Prostate gland (tissue), 2 donors: ENCODE measurements at places on chromosomes 2 and 18.

DNA sequence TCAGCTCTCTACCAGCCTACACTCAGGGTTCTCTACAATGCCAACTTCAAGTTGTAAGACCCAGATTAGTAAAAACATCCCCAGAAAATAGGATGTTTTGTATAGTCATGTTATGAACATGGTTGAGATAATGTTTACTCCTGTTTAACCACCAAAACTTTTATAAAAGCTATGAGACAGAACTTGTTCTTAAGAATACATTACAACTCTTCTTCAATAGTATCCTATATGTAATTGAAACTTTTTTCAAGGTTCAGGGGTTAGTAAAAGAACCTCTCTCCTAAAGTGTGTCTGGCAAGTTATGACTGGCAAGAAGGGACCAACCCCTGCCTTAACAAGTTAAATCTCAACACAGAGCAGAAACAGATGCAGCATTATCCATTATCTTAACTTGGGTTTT, 118.8 kb upstream of the STK17B start:
- H3K4me1 ChIP-seq = no peaks in the 10 kb centered on the region
- no peak overlapping the region for H3K4me3 ChIP-seq
- H3K27me3 ChIP-seq = no peaks in the 10 kb centered on the region

GRCh38 chr2:40028792-40029488, 249.9 kb upstream of the THUMPD2 start:
- no peaks in the 10 kb centered on the region for H3K36me3 ChIP-seq
- no peak overlapping the region for H3K27ac ChIP-seq
- H3K4me3 ChIP-seq = no peak overlapping the region
- H3K27me3 ChIP-seq = no peaks in the 10 kb centered on the region
- no peak for DNase-seq

DNA sequence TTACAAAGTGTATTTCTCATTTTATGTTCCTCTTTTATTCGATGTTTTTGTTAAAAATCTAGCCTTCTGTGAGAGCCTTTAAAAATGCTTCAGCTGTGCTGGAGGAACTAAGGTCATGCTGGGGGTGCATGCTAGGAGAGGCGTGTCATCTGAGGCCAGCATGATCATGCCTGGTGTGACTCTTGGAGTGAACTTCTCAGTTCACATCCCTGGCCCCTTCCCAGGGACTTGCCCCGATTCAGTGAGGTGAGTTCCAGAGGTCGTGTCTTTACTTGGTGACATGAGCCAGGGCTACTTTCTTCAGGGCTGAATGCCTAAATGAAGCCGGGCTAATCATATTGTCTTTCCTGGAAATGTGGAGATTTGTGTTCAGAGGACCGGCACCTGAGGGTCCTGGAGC, 264.9 kb downstream of the MREG start:
- no peaks in the 10 kb centered on the region for H3K27me3 ChIP-seq
- no peak overlapping the region for H3K27ac ChIP-seq
- H3K36me3 ChIP-seq = no peaks in the 10 kb centered on the region
- no peak overlapping the region for H3K4me3 ChIP-seq
- no peaks in the 10 kb centered on the region for H3K4me1 ChIP-seq

DNA sequence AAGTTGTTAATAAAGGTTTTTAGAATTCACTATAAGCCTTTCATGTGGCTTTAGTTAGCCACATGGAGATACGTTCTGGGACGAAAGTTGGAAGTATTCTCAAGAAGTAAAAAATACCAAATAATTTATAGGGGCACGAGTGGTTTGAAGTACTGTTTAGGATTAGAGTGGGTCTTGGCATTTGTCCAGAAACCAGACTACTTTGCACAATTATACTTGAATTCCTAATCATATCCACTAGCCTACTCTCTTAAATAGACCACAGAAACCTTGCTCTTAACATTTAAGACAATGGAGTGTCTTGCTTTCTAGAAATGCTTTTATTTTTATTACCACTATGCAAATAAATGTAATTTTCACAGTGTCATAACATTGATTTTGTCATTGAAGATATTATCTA, 44.6 kb downstream of the UBE2E3 start:
- no peaks in the 10 kb centered on the region for H3K4me1 ChIP-seq
- DNase-seq = no peak
- no peak overlapping the region for H3K27ac ChIP-seq
- H3K27me3 ChIP-seq = no peaks in the 10 kb centered on the region
- no peak overlapping the region for H3K4me3 ChIP-seq

GRCh38 chr2:72340665-72341064, 193.0 kb upstream of the CYP26B1 start:
- H3K4me1 ChIP-seq = no peaks in the 10 kb centered on the region
- no peak overlapping the region for H3K4me3 ChIP-seq
- no peak overlapping the region for H3K27ac ChIP-seq
- H3K27me3 ChIP-seq = no peaks in the 10 kb centered on the region

- H3K27ac ChIP-seq = no peak overlapping the region
- H3K4me1 ChIP-seq = no peaks in the 10 kb centered on the region
- H3K4me3 ChIP-seq = no peak overlapping the region
- H3K36me3 ChIP-seq = no peaks in the 10 kb centered on the region
These were observed 154.0 kb downstream of the MBP start for GRCh38 chr18:76978616-76979015.

DNA sequence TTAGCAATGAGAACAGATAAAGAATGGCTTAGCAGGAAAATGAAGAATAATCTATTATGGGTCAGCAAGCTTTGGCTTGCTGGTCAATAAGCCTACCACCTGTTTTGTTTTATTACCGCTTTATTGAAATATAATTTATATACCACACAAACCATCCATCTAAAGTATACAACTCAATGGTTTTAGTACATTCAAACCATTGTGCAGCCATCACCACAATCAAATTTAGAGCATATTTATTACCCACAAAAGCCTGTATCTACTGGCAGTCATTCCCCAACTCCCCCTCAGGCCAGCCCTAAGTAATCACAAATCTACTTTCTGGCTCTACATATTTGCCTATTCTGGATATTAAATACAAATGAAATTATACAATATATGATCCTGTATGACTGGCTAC, 17.2 kb downstream of the PPP3R1 start:
- H3K27ac ChIP-seq = no peak overlapping the region
- H3K4me3 ChIP-seq = no peak overlapping the region
- H3K36me3 ChIP-seq = no peaks in the 10 kb centered on the region
- no peaks in the 10 kb centered on the region for H3K27me3 ChIP-seq
- DNase-seq = no peak
- H3K4me1 ChIP-seq = peaks cover 11% of the 10 kb centered on the region

DNA sequence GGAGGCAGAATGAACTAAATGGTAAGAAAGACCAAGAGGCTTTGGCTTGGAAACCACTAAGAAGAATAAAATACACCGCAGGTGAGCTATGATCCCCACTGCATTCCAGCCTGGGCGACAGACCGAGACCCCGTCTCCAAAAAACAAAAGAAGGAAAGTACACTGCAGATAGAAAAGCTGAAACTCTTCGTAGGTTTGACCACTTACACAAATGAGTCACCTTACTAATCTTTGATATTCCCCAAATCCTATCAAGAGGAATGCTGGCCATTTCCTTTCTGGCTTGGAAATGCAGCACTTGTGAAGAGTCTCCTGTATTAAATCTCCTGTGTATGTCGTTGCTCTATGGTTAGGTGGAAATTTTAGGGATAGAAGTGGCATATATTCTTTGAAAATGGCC, 108.8 kb downstream of the MTCL1 start:
- no peak for DNase-seq
- H3K27me3 ChIP-seq = no peaks in the 10 kb centered on the region
- H3K4me3 ChIP-seq = no peak overlapping the region
- no peak overlapping the region for H3K27ac ChIP-seq

DNA sequence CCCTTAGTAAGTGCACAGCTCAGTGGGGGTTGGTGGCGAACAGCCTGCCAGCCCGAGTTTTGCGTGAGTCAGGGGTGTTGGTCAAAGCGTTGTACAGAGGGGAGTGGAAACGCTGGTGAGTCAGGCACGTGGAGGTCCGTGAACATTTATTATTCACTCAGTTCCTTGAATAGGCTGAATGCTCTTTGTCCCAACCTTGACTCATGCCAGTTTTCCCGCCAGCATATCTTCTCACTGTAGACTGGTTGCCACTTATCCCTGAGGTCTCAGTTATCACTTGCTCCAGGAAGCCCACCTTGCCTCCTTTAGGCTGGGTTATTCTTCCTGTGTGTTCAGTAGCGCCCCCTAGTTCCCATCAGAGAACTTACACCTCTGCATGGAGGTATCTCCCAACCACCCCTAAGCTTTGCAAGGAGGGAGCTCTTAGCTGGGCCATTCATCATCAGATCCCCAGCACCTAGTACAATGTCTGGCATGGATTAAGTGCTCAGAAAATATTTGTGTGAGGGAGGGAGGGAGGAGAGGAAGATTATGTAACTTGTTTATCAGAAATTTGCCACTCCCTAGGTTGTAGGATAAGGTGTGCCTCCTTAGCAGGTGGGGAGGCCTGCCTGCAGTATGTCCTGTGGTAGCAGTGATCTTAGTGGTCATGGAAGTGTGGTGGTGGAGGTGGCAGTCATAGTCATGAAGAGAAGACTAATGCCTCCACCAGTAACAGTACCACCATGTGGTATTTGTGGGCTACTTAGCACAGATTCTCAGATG, 72.1 kb downstream of the CABLES1 start:
- no peak for DNase-seq
- H3K36me3 ChIP-seq = no peaks in the 10 kb centered on the region
- no peak overlapping the region for H3K27ac ChIP-seq
- H3K4me1 ChIP-seq = no peaks in the 10 kb centered on the region
- H3K4me3 ChIP-seq = no peak overlapping the region

GRCh38 chr2:3652896-3653625, 4.9 kb upstream of the ALLC start:
- H3K4me3 ChIP-seq = no peak overlapping the region
- H3K27ac ChIP-seq = no peak overlapping the region
- no peaks in the 10 kb centered on the region for H3K27me3 ChIP-seq
- DNase-seq = no peak
- no peaks in the 10 kb centered on the region for H3K36me3 ChIP-seq
- no peaks in the 10 kb centered on the region for H3K4me1 ChIP-seq

- H3K36me3 ChIP-seq = no peaks in the 10 kb centered on the region
- DNase-seq = peak; percentile 19
- peak overlapping the region; percentile 94 for H3K27ac ChIP-seq
- H3K4me3 ChIP-seq = peak overlapping the region; percentile 94
- H3K4me1 ChIP-seq = no peaks in the 10 kb centered on the region
- H3K27me3 ChIP-seq = no peaks in the 10 kb centered on the region
These were observed 452 bp downstream of the RAPH1 start for GRCh38 chr2:203534621-203535077.

GRCh38 chr2:30862054-30862651, 54.9 kb upstream of the CAPN13 start:
- no peaks in the 10 kb centered on the region for H3K4me1 ChIP-seq
- DNase-seq = peak; percentile 38
- H3K27ac ChIP-seq = no peak overlapping the region
- H3K27me3 ChIP-seq = no peaks in the 10 kb centered on the region
- H3K36me3 ChIP-seq = no peaks in the 10 kb centered on the region

GRCh38 chr18:69747388-69747787, 200.3 kb downstream of the CD226 start:
- DNase-seq = no peak
- H3K27me3 ChIP-seq = no peaks in the 10 kb centered on the region
- no peak overlapping the region for H3K4me3 ChIP-seq
- no peak overlapping the region for H3K27ac ChIP-seq

DNA sequence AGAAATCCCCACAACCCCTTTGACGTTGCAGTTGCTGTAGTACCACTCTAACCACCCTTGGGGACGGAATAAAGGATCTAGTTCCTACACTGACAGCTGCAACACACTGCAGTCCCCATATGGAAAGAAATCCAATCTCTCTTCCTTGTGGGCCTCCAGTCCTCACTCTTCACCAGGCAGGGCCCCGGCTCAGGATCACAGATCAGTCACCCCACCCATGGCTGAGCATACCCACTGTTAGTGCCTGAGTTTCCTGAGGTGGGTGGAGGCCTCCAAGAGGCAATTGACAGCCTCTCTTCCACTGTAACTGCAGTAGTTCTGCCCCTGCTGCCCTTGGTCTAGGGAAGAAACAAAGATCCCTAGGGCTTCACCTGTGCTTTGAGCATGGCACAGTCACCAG, 670.0 kb upstream of the CDH2 start:
- H3K36me3 ChIP-seq = no peaks in the 10 kb centered on the region
- no peak overlapping the region for H3K4me3 ChIP-seq
- H3K4me1 ChIP-seq = no peaks in the 10 kb centered on the region
- no peaks in the 10 kb centered on the region for H3K27me3 ChIP-seq
- no peak for DNase-seq
- no peak overlapping the region for H3K27ac ChIP-seq

DNA sequence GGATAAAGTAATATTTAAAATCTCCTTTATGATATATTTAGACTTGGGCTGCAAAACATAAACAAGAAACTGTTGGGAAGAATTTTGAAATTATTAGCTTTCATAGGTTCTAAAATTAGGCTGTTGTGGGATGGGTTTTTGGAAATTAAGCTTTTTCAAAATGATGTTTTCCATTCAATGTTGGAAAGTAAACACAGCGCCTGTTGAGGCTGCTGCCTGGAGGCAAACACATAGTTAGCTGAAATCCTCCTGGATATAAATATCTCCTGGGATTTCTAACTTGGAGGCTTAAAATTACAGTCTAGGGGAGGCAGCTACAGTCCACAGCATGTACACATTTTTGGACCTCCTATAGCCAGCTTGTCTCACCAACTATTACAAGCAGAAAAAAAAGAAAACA, 197.3 kb downstream of the DCC start:
- no peaks in the 10 kb centered on the region for H3K4me1 ChIP-seq
- H3K4me3 ChIP-seq = no peak overlapping the region
- no peak for DNase-seq
- no peak overlapping the region for H3K27ac ChIP-seq
- no peaks in the 10 kb centered on the region for H3K27me3 ChIP-seq
- H3K36me3 ChIP-seq = no peaks in the 10 kb centered on the region

DNA sequence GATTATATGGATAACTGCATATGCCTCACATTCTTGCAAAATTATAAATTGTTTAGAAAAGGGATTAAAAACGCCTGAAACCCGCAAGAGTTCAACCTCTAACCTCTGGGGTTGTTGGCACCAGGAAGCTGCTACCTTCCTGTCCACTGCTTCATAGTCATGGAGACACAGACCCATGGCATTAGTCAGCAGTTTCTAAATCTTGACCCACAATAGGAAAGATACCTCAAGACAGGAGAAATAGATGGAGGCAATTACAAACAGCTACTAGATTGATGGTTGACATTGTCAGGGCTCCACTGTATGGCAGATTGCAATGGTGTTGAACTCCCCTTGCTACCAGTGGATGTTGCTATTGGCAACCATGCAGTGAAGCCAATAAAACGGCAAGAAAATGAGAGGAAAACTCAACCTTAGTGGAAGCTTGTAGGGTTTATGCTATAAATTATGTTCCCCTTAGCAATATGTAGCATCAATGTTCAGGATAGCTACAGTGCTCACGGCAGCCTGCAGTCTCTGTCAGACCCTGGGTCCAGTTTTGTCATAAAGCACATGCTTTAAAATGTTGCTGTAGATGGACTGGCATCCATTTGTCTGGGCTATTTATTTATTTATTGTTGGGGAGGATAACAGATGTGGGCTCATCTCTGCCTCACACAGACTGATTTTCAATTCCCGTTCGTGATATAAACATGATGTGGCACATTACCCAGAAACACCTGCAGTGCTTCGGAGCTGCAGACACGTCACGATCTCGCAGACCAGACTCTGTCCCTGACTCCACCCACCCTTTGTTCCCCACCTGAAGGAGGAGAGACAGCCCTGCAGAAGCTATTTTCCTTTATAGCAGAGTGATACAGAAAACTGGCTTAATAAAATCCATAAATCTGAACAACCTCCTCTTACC, 233.4 kb downstream of the AGPS start:
- no peak overlapping the region for H3K4me3 ChIP-seq
- no peak overlapping the region for H3K27ac ChIP-seq
- DNase-seq = no peak
- no peaks in the 10 kb centered on the region for H3K4me1 ChIP-seq
- H3K27me3 ChIP-seq = no peaks in the 10 kb centered on the region
